ENCODE measurements at places on chromosomes 5 and 9.

GRCh38 chr9:108963459-108964143, 29.4 kb downstream of the ABITRAM start:
- no peak for DNase-seq

- DNase-seq, result no peak
Measured at GRCh38 chr9:130482463-130482862, 37.7 kb downstream of the ASS1 start.

- DNase-seq, result no peak
Measured at GRCh38 chr9:105333076-105333475, 88.6 kb downstream of the SLC44A1 start.

- DNase-seq, result no peak
Measured at GRCh38 chr9:135785013-135785575, 83.1 kb downstream of the KCNT1 start.

DNA sequence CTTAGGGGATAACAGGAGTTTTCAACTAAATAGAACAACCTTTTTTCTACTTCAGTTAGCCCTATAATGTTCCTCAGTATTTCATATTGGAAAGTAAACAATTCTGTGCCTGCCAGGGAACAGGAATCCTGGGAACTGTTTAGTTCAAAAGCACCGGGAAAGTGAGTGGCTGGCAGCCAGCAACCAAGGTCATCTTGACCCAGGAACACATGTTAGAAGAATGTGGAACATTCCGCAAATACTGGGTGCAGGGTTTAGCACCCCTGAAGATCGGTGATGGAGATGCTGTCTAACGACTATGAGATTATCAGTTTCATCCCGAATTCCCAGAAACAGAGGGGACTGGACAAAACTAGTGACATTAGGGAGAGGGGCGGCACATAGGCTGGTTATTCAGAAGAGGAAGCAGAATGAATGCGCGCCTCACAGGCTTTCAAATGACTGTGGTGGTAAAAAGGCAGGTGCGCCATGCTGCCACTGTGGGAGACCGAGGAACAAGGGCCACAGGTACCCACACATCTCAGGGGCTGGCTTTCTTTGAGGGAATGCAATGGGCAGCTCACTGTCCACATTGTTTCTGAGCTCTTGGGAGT, 51.2 kb downstream of the IPPK start:
- peak; percentile 12 for DNase-seq

DNA sequence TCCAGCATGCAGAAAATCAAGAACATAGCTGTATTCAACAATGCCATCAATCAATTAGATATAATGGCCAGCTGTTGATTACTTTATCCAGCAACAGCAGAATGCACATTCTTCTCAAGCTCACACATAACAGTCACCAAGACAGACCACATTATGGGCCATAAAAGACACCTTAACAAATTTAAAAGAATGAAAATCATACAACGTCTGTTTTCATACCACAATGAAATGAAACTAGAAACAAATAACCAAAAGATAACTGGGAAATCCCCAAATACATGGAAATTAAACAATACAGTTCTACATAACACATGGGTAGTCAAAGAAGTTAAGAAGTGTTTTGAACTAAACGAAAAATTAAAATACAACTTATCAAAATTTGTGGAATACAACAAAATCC, 130.9 kb upstream of the GNA14 start:
- no peak for DNase-seq

- no peak for DNase-seq
Measured at GRCh38 chr5:56910210-56910965, 992 bp downstream of the SETD9 start.

GRCh38 chr5:132497488-132497997, 7.0 kb upstream of the IRF1 start:
- peak; percentile 66 for DNase-seq

DNA sequence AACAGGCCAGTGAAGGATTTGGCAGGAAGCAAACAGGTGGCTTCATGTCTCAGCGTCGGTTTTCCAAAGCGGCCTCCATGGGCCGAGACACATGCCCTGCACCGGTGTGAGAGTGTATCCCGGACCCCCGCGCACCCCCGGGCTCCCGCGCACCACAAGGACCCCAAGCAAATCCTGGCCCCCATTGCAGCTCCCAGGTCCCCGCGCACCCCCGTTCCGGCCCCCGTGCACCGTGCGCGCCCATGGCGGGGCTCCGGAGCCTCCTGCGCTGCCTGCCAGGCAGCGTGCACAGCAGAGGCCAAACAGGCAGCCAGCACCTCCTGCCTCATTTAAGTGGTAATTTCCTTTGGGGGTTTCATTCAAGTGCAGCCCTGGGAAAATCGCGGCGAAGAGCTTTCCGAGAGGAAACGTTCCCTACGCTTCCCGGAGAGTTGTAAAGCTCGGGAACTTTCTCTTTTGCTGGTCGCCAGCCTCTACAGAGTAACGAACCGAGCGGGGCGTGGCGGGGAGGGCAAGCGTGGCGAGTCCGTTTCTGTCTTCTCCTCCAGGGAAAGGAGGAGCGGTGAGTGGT, 145.5 kb upstream of the SLC24A2 start:
- DNase-seq, result peak; percentile 78

GRCh38 chr5:140372971-140373487, 13.0 kb downstream of the SLC4A9 start:
- peak; percentile 90 for DNase-seq

DNA sequence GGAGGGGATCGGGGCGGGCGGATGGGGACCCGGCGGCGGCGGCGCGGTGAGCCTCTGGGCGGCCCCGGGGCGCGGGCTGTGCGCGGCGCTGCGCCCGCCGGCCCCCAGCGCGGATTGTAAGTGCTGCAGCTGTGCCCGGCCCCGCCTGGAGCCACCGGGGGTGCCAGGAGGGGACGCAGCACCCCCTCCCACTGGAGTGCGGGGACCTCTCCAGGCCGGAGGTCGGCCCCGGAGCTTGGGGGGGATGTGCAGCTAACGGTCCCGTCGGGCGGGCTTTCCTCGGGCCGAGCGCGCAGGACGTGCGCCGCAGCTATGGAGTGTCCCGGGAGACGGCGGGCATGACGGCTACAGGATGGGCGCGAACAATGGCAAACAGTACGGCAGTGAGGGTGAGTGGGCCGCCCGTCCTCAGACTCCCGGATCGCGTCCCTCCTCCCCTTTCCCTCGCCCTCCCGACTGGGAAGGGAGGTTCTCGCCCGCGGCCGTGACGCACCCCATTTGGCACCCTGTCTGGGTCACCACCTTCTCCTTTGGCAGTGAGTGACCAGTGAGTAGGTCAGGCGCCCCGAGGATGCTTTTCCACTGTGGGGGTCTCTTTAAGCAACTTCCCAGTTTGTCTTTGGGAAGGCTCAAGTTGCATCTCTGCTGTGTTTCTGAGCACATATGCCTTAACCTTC, 483 bp downstream of the FBXL7 start:
- peak; percentile 46 for DNase-seq

DNA sequence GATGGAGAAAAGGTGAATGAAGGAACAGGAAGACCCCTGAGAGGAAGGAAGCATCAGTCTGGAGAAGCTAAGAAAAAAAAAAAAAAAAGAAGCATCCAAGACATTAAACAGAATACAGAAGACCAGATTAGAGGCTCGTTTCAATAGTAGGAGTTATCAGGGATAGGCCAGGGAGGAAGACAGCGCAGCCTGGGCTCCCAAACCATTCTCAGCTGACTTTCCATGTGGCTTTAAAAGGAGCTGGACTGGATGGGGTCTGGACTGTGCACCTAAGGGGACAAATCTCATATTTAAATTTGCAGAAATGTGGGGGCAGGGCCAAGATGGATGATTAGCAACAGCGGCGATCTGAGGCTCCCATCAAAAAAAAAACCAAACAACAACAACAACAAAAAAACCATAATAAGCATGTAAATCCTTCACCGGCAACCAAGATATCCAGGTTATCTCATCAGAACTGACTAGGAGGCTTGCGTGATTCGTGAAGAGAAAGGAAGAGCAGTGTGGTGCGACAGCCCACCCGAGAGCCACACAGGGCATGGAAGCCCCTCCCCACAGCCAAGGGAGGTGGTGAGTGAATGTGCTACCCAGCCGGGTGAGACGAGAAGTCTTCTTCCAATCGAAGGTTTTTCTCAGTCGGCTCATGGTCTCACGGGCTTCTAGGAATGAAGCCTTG, 114.9 kb upstream of the ADAMTS16 start:
- DNase-seq, result no peak

GRCh38 chr5:139660923-139661814, 13.0 kb downstream of the CXXC5 start:
- no peak for DNase-seq

- no peak for DNase-seq
Measured at GRCh38 chr5:62509806-62510205, 68.8 kb upstream of the LRRC70 start.

GRCh38 chr9:130845901-130846481, 10.9 kb downstream of the ABL1 start:
- no peak for DNase-seq

DNA sequence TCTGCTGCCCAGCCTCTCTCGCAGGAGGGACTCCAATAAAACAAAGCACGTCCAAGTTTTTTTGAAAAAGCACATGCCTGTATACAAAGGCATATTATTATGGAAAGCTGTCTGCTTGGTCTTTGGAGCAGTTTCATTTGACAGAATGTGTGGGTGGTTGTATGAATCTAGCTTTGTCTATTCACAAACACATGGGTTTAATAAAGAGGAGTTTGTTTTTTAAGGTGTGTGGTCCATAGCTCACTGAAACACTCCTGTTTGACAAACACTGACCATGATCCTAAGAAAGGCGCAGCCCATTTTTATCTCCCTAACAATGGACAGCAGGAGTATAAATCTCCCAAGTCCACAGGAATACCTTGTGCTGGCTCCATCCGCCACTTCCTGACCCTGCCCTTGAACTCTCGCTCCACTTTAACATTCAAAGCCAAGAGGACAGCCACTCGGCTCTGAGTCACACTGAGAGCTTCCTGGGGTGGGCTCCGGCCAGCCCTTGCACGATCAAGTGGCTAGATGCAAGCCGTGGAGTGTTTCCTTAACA, 371.9 kb downstream of the EBF1 start:
- no peak for DNase-seq
